ENCODE measurements at places on chromosomes 1 and 21.
A peak's percentile ranks its signal among the peaks of the same experiment; 100 is the strongest.

DNA sequence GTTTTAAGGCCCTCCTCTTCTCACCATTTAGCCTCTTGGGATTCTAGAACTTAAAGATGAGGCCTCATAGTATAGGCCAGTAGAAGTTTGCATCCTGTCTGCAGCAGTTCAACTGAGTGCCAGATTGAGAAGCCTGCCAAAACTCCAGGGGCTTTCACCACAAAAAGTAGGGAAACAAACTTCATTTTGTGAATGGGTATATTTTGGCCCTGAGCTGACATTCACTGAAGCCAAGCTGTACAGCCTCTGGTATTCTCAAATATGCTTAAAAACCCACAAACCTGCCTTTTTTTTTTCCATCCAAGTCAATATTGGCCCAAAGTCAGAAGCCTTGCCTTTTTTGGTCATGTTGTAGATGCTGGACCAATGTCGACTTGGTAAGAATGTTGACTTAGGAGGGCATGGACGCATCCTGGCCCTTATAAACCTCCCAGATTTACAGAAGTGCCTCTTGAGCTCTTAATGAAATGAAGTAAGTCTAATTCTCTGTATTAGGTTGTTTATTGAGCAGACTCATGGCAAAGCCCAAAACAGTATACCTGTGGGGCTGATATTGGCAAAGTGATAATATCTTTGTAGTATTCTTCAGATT is 337.5 kb downstream of the CHRM3 start:
- DNase-seq = no peak

DNA sequence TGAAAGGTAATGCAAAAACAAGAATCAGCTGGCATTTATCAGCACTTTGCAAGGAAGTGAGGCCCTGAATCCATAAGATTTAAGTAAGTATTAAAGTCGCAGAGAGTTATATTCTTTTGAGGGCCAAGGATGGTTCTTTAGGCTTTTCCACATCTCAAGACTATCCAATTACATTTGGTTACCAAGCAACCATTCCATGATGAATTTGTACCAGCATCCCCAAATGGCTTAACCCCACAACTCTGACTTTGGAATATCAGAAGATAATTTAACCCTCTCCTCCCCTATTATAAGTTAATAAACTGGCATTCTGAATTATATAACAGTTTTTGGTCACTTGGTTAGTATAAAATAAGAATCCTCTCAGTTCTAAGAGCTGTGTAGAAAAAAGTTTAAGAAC is 2.8 kb downstream of the PHTF1 start:
- DNase-seq = no peak

GRCh38 chr1:3306583-3307291 is 147.7 kb upstream of the ARHGEF16 start:
- DNase-seq = no peak

DNA sequence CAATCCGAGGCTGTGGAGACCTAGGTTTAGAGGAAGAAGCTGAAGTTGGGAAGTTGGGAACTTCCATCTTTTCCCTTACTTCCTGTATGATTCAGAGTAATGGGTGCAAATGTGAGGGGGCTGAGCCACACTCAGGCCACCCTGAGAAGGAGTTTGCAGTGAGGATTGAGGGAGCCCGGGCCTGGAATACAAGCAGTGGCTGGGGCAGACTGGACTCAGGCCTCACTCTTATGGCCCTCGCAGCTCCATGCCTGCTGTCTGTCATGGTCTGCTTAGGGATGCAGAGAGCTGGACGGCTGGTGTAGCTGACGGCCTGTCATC is 73.7 kb upstream of the RAB4A start:
- DNase-seq = no peak

GRCh38 chr1:46801323-46802055 is 2.6 kb downstream of the CYP4B1 start:
- DNase-seq = no peak

GRCh38 chr1:84780000-84780716 is 89.9 kb upstream of the SSX2IP start:
- no peak for DNase-seq

DNA sequence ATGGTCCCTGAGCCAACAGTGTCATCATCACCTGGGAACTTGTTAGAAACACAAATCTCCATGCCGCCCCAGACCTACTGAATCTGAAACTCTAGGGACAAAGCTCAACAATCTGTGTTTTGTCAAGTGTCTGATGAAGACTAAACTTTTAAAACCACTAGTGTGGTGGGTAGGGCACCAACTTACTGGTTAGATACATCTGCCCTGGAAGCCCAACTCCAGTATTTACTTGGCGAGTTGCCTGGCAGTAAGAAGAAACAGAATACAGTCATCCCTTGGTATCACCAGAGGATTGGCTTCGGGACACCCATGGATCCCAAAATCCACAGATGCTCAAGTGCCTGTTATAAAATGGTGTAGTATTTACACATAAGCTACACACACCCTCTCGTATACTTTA is 367.9 kb upstream of the DUSP10 start:
- no peak for DNase-seq

GRCh38 chr1:156053768-156054499 is at the start of gene UBQLN4:
Gene UBQLN4 (minus strand): TSS chr1:156053798. CDS start chr1:156053701, 97 bp downstream.
- peak; percentile 50 for DNase-seq

DNA sequence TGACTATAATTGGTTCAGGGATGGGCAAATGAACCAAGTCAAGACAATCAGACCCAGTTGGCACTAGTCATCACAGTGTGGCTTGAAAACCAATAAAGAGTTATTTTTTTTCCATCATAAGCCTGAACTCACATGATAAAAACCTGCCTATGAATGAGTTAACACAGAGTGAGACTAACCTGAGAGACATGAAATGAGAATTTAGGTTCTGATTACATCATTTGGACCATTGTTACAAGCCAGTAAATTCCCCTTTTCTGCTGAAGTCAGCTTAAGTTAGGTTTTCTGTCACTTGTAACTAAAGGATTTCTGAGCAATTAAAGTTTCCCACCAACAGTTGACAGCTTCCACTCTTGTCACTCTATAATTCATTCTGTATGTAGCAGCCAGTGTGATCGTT is 9.6 kb upstream of the RSBN1 start:
- no peak for DNase-seq

DNA sequence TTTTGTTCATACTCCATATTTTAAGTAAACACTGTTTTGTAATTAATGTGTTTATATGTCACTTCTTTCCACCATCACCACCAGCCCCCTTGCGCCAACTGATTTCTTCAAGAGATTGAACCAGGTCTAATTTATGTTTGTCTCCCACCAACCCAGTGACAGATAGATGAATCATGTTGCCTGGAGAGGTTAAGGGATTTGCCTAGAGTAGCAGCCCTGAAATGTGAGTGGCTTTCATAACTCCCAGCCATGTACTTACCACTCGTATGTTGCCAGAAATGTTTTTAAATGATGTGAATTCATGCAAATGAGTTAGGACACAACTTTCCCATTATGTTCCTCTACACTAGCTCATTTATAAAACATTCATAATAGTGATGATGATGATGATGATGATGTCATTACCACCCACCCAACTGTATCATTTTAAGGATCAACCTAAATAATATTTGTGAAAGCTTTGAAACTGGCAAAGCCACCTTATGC is 86.9 kb downstream of the LRRC8D start:
- no peak for DNase-seq

- no peak for DNase-seq
Measured at GRCh38 chr1:206851341-206852010, 13.9 kb upstream of the IL20 start.

DNA sequence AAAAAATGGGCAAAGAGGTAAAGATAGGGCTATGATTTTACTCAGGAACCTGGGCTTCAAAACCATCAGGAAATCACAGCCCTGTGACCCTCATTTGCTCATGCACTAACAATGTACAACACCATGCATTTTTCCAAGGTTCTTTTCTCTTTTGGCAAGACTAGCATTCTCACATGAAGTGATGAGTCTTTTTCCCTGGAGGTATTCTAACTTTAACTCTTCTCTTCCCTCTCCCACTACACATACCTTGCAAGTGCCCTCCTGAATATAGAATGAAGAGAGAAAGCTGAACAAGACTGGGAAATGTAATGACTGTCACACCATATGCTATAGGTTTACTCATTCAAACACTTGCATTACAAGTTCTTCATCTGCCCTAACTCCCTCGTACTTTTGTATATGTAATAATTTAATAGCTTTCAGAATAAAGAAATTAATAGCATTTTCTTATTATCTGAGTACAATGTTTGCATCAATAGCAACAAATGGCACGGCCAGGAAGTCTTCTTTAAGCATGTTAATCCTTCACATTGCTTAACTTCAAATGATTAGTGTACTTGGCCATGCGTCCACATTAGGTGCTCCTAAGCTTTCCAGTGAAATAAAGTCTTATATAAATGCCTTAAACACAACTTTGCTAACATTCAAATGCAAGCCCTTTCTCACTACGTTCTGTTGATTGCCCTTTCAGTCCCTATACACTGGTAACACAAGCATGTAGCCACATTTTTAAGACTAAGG is 1.8 kb downstream of the NIBAN1 start:
- no peak for DNase-seq

GRCh38 chr1:245116751-245117150 is 38.0 kb upstream of the KIF26B start:
- DNase-seq = no peak

DNA sequence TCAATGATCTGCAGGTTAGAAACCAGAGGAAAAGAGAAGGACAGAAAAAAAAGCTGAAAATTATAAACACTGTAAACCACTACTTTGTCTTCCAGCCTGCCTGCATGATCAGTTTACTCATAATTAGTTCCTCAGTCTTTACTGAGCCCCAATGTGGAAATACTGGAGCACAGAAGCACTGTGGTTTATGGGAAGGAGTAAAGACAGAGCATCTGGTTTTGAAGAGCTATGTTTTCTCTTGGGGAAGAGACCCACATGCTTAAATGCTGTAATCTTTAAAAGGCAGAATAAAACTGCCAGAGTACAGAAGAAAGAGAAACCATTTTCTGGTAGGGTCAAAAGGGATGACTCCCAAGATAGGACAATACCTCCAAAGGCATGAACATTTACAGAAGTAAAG is 159.0 kb upstream of the ZNHIT6 start:
- DNase-seq = no peak

Data from iPS DF 6.9 (cell line).